ENCODE measurements at places on chromosomes 13 and 19. TPM values are rescaled to one million over a fixed set of nuclear protein-coding genes. Genes with fewer than 3 reads are reported as not detected.

ATP5F1D gene
- total RNA-seq: 78.0 TPM

PSG4 gene
- total RNA-seq: 3.3 TPM

CAMSAP3 gene
- not detected for total RNA-seq

LMTK3 gene
- total RNA-seq: not detected

IGFL2 gene
- total RNA-seq: not detected

HSPBP1 gene
- total RNA-seq: 35.1 TPM

ZNF675 gene
- 14.1 TPM for total RNA-seq

RRAS gene
- total RNA-seq: 84.2 TPM

CFAP97D2 gene
- total RNA-seq: not detected

ZNF606 gene
- total RNA-seq: 6.4 TPM

ANKLE1 gene
- total RNA-seq: 1.3 TPM

CNFN gene
- total RNA-seq: not detected

TEX26 gene
- not detected for total RNA-seq

PRSS57 gene
- not detected for total RNA-seq

CDKN2D gene
- total RNA-seq: 58.4 TPM

TYROBP gene
- not detected for total RNA-seq

XPO4 gene
- 16.0 TPM for total RNA-seq

TNNT1 gene
- total RNA-seq: 32.5 TPM

ZNF776 gene
- total RNA-seq: 10.1 TPM

PIH1D1 gene
- 221 TPM for total RNA-seq

TEKTIP1 gene
- total RNA-seq: not detected

CPAMD8 gene
- 2.6 TPM for total RNA-seq

MEDAG gene
- 21.0 TPM for total RNA-seq

CYP2S1 gene
- total RNA-seq: 10.3 TPM

TMEM91 gene
- 4.8 TPM for total RNA-seq

FPR2 gene
- 8.1 TPM for total RNA-seq

ATP1A3 gene
- total RNA-seq: 0.10 TPM
